ENCODE measurements at places on chromosomes 2 and 18.

- no peak for DNase-seq
These were observed 522.0 kb downstream of the SPAG16 start for GRCh38 chr2:213806125-213806726.

DNA sequence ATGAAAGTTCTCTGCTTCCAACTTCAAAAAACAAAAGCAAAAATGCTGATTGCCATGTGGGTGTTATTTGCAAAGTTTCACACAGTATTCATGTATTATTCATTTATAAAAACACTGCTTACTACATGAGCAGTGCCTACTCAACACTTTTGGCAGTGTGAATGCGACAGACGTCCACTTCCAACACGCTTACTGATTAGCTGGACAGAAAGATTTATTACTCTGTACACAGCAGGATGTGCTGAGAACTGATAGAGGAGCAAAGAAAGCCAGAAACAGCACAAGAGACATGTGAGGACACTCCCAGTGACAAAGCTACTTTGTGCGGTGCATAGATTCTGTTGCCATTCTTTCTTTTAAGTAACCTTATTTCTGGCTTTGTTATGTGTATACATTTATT lies 258.8 kb downstream of the DLGAP1 start:
- no peak for DNase-seq

DNA sequence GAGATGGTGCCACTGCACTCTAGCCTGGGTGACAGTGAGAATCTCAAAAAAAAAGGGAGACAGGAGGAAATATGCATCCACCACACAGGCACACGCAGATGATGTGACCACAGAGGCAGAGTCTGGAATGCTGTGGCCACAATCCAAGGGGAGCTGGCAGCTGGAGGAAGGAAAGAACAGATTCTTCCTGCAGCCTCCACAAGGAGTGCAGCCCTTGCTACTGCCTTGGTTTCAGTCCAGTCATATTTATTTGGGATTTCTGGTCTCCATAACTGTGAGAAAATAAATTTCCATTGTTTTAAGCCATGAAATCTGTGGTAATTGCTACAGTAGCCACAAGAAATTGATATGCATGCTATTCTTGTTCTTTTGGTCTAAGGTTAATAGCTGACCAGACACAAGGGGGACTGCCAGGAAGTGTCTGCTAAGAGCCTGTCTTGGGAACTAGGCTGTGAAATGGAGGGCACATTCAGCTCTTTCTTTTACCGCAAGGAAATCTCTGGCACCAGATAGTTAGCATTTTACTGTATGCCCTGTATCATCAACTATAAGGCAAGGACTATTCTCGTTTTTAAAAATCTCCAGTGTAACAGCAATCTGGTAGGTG lies 133.1 kb upstream of the SEC11C start:
- no peak for DNase-seq

DNA sequence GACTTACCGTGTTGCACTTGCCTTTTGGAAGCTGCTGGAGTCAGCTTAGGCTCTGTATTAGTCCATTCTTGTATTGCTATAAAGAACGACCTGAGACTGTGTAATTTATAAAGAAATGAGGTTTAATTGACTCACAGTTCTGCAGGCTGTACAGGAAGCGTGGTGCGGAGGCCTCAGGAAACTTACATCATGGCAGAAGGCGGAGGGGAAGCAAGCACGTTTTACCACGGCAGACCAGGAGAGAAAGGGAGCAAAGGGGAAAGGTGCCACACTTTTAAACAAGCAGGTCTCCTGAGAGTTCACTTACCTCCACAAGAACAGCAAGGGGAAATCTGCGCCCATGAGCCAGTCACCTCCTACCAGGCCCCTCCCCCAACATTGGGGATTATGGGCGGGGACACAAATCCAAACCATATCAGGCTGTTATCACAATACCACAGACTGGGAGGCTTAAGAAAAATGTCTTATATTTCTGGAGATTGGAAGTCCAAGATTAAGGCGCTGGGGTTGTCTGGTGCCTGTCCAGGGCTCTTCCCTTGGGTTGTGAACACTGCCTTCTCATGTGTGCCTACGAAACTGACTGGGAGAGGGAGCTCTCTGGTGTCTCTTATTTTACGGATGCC lies 3.6 kb upstream of the D2HGDH start:
- no peak for DNase-seq

DNA sequence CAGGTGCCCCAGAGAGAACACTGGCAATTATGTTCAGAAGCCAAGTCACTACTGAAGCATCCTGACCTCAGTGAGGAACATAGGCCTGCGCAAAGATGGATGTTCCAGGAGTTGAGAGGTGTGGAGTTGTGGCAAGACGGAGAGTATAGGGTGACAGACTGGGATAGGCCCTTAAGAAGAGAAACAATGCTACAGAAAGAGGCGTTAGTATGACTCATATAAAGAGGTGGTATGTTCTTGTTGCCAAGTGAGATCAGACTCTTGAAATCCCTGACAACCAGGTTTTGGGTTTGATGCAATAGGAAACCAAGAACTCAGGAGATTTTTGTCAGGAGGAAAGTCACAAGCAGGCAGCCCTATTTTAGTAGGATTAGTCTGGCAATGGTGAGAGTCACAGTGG lies 185.6 kb downstream of the RIT2 start:
- DNase-seq, result no peak

GRCh38 chr2:51693640-51694039 lies 661.7 kb upstream of the NRXN1 start:
- DNase-seq, result no peak

DNA sequence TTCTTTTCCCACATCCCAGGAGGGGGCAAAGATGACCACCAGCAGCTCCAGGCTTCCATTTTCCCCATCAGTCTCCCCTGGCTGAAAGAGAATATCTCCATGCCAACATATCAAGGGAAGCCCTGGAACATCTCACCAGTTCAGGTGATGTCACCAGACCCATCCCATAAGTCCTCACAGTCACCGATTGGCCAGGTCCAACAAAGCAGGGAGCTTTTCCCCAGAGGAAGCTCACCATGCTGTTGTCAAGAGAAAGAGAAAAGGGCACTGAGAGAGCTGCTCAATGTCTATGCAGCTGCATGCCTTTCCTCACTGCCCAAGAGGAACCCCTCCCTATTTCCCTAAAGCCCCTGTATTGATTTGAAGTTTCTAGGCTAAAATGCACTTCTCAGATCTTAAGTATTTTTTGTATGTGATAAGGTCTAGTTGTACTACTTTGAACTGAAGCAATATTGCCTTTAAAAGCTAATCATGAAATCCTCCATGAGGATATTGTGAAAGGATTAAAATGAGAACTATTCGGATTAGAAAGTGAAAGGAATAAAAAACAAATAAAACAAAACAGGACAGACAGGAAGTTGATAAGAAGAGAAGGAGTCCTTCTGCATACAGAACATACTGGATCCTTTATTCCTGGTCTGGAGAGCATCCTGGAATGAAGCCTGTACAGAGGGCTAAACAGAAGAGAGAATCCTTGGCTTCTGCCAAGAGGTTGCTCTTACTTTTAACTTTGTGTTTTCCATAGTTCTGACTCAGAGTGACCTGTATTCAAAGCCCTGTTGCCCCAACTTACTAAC lies 45.2 kb upstream of the CTIF start:
- no peak for DNase-seq

GRCh38 chr2:149313512-149313972 lies 16.8 kb upstream of the LYPD6 start:
- DNase-seq, result no peak

GRCh38 chr2:191899410-191899809 lies 52.5 kb upstream of the CAVIN2 start:
- no peak for DNase-seq

DNA sequence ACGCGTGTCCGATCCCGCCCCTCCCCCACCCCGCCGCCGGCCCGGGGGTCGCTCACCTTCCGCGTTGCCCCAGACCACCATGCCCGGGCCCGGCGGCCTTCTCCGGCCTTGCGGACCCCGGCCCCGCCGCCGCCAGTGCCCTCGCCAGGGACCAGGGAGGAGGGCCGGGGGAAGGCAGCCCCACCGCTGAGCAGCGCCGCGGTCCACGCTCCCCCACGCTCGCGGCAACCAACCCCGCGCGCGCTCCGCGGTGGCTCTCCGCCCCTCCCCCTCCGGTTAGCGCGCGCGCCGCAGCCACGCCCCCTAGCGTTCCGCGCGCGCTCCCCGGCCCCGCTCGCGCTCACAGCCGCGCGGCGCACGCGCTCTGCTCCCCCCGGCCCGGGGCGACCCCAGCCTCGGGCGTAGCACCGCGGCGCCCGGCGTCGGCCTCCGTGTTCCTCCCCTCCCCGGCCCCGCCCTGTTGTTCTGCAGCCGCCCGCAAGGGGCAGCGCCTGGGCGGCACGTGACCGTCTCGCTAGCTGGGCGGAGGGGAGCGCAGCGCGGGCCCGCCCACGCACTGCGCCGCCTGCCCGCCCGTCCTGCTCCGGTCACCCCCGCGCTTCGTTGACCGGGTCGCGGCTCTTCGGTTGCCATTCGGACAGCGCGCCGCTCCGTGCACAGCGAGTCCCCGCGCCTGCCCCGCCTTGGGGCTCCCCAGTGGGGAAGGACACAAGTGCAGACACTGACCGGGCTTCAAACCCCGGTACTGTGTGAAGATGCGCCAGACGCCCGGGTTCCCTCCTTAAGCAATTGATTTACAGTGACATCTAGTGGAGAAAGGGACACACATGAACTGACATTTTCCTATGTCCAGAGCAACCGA lies at the start of gene REV1:
REV1 (minus strand) TSS at position 257 of the 862 bp plus-strand sequence. CDS start 25,042 bp downstream, outside the sequence.
- peak; percentile 81 for DNase-seq

GRCh38 chr2:201996679-201997314 lies 36.9 kb upstream of the FZD7 start:
- no peak for DNase-seq

DNA sequence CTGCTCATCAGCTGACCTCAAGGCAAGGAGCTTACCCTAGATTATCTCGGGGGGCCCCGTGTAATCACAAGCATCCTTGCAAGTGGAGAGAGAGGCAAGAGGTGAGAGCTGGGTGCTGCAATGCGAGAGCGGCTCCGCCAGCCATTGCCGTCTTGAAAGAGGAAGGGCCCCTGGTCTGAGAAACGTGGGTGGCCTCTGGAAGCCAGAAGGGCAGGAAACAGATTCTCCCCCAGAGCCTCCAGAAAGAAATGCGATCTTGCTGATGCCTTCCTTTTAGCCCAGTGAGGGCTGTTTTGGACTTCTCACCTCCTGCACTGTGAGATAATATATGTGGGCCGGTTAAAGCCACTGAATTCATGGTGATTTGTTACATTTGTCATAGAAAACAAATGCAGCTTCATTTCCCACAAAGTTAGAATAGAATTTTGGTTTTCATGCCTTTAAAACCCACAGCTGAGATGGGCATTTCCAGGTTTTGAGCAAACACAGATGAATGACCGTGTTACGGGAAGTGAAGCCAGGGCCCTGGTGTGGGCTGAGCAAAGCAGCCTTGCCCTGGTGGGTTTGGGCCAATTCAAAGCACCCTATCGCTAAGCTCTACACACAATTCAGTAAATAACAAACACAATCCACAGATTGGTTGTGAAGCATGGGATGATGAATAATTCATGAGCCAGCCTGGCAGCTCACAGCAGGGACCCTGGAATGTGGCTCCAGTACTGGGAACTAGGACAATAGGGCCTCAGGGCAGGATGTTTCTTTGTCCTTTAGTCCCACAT lies 319.9 kb upstream of the HS6ST1 start:
- DNase-seq, result no peak

- DNase-seq, result no peak
These were observed 5.5 kb upstream of the LIMS2 start for GRCh38 chr2:127680706-127681287.

GRCh38 chr2:113157118-113157896 lies 16.5 kb upstream of the PSD4 start:
- DNase-seq, result no peak

- DNase-seq, result no peak
These were observed 65.4 kb upstream of the NABP1 start for GRCh38 chr2:191612496-191612895.

- no peak for DNase-seq
These were observed 1.4 kb downstream of the CCDC85A start for GRCh38 chr2:56185101-56185581.

GRCh38 chr2:75018162-75018561 lies 59.7 kb downstream of the POLE4 start:
- no peak for DNase-seq

DNA sequence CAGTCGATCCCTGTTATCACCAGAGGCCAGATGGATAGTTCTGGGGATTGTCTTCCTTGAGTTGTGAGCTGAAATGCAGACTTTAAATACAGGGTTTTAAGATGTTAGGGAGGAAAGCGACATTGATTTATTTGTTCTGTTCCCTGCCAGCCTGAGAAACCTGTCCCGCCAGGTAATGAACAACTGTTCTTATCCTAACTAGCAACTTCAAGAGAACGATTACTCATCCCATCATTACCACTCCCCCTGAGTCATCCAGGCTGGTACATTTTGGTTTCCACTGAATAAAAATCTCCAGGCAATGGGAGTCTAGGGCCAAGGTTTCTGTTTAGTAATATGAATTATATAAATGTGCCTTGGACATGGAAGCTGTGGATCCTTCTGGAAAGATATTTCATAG lies 131.2 kb downstream of the LYPD6B start:
- DNase-seq, result no peak

- no peak for DNase-seq
These were observed 112.0 kb upstream of the PNPT1 start for GRCh38 chr2:55805686-55806085.

DNA sequence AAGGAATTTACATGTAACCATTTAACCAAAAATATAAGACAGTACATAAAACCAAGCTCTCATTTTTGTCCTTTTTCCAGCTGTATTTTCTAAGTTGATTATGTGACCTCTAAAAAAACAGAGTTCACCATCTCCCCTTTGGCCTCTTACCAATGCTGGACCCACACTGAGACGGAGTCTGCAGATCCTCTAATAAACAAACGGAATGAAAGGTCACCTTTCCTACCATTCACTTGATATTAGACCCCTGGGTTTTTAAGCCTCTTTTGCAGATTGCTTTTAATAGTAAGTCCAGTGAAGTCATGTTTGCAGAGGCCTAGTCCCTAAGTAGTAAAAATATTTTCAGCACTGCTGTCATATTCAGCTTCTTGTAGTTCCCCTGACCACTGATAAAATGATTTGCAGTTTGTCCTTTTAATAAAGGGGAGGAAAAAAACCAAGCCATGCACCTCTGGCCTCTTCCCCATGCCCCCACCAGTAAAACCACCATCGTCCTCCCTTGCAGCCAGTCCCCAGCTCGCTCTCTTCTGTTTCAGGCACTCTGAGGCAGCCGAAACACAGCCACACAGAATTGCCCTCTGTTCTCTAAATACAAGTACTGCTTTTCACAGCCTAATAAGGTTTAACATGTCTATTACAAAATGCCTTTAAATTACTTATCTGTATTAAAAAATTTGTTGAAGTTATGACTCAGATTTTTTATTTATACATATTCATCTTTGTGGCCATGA lies 427.5 kb downstream of the PARD3B start:
- no peak for DNase-seq

GRCh38 chr18:58417752-58418151 lies 211.1 kb downstream of the ALPK2 start:
- DNase-seq, result no peak

GRCh38 chr18:26190506-26190905 lies 35.7 kb upstream of the TAF4B start:
- DNase-seq, result no peak

- DNase-seq, result no peak
These were observed 20.7 kb downstream of the FOSL2 start for GRCh38 chr2:28413152-28413898.

GRCh38 chr18:45671321-45671720 lies 52.7 kb upstream of the SLC14A1 start:
- no peak for DNase-seq

All from stimulated activated CD8-positive, alpha-beta memory T cell treated with anti-CD3 and anti-CD28 coated beads, Interleukin-15, amount 100 ng/mL, for 1 hour (primary cell).